ENCODE measurements at places on chromosomes 6 and 20.

GRCh38 chr6:156280065-156280464 lies 497.1 kb upstream of the ARID1B start:
- no peak for DNase-seq

- DNase-seq, result no peak
These were observed 4.4 kb downstream of the ANKRD60 start for GRCh38 chr20:58224097-58224496.

GRCh38 chr20:57570920-57571319 lies 10.0 kb downstream of the PCK1 start:
- no peak for DNase-seq

DNA sequence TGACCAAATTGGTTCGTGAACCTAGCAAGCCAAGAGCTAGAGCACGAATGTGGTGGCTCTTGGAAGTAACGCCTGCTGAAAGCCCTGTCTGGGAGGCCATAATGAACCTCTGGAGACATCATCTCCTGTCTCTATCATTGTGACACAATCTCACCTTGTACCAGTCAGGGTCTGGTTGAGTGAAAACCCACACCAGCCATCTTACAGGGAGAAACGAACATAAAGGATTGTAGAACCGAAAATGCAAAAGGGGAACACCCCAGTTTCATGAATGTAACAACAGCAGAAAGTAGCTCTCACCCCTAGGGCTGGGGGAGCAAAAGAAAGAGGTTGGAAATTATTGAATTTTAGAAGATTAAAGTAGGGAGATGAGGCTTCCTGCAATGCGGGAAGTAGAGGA lies 50.9 kb upstream of the TAB2 start:
- no peak for DNase-seq

- no peak for DNase-seq
These were observed 76.5 kb downstream of the NRN1 start for GRCh38 chr6:5930143-5930770.

GRCh38 chr20:53157443-53158408 lies 185.6 kb downstream of the TSHZ2 start:
- DNase-seq, result peak; percentile 62

- DNase-seq, result no peak
These were observed 55.5 kb downstream of the RFX6 start for GRCh38 chr6:116932496-116932895.

DNA sequence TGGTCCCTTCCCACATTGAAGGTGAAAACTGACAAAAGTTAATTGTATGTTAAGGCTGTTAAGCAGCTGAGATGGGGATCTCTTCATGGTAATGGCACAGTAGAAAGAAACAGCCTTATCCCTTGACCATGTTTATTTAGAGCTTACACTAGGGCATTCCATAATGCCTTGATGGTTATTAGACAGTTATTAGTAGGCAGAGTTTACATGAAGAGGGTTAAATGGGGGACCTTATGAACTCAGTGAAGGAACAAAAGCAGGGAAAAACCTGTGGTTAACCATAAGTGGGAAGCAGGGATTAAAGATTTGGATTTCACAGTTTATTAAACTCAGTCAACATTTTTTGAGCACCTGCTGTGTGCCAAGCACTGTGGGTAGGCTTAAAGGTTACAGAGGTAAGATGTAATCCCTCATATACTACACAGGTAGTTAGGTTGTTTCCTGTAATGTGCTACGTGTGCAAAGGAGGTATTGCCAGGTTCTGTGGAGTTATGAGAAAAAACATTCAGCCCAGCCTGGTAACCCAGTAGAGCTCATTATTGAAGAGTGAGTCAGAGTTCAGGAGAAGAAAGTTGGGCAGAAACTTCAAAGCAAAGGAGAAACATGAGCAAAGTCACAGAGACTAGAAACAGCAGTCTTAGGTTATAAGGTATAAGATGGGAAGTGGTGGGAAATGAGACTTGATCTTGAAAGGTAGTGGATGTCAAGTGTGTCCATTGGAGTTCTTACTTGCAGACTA lies 32.3 kb upstream of the GNRH2 start:
- DNase-seq, result no peak

DNA sequence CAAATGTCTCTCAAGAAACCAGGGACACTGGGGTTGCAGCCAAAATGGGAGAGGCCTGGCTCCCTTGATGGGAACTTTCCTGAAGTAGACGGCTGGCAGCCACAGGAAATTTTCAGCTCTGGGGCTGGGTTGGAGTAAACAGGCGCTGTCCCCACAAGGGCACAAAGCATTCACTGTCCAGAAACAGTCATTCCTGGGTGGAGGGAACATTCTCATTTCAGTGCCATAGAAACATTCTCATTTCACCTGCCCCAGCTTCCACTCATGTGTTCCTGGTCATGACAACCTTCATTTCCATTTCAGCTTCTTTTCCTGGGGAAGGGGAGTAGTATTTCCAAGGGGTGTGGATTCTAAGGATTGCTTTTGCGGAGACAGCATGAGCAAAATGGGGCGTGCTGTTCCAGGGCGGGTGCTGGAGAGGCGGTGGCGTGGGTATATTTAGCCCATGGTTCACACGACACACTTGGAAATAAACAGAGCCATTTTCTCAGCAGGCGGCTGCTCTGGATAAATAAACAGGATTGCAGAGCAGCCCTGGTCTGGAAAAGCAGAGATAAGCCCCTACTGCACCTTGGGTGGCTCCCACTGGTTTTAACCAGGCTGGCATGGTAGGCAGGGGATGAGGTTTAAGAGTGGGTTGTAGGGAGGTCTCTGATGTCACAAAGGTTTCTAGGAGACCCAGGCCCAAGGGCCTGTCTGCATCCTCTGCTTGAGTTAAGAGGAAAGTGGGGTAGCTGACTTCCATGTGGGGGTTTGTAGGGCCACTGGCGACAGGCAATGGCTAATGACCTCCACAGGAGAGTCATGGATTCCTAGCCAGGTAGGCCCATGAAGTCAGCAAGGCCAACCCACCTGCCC lies 32.9 kb downstream of the COX4I2 start:
- DNase-seq, result peak; percentile 85

DNA sequence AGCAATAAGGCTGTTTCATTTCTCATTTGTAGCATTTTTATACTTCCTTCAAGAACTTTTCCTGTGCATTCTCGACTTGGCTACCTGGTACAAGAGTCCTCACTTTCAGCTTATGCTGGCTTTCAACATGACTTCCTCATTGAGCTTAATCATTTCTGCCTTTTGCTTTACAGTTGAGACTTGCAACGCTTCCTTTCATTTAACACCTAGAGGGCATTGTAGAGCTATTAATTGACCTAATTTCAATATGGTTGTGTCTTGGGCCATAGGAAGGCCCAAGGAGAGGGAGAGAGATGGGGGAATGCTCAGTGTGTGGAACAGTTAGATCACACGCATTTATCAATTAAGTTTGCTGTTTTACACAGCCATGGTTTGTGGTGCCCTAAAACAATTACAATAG lies 37.2 kb downstream of the SLC22A2 start:
- no peak for DNase-seq
